ENCODE measurements at places on chromosomes 11 and 22.

- peak; percentile 12 for DNase-seq
Observed at GRCh38 chr11:70397336-70397982, 870 bp upstream of the CTTN start.

DNA sequence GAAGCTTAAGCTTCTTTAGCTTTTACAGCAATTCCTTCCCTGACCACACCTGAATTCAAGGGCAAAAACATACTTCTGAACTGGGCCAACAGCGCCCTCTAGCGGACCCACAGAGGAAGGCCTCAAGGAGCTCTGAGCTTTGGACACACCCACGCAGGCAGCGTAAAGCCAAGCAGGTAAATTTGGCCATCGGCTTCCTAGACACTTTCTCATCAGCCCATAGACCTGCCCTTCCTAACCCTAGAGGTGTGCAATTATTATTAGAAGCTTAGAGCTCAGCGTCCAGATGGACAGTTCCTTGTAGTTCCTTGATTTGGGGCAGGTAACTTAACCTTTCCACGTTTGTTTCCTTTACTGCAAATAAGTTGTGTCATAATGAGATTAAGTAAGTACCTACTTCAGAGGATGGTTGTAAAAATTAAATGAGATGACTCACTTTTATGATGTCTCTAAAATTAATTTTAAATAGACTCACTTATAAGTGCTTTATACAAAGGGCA is 25.7 kb upstream of the HMGXB4 start:
- DNase-seq = peak; percentile 78

- DNase-seq = no peak
Observed at GRCh38 chr11:6545917-6546605, 49.0 kb downstream of the DNHD1 start.

DNA sequence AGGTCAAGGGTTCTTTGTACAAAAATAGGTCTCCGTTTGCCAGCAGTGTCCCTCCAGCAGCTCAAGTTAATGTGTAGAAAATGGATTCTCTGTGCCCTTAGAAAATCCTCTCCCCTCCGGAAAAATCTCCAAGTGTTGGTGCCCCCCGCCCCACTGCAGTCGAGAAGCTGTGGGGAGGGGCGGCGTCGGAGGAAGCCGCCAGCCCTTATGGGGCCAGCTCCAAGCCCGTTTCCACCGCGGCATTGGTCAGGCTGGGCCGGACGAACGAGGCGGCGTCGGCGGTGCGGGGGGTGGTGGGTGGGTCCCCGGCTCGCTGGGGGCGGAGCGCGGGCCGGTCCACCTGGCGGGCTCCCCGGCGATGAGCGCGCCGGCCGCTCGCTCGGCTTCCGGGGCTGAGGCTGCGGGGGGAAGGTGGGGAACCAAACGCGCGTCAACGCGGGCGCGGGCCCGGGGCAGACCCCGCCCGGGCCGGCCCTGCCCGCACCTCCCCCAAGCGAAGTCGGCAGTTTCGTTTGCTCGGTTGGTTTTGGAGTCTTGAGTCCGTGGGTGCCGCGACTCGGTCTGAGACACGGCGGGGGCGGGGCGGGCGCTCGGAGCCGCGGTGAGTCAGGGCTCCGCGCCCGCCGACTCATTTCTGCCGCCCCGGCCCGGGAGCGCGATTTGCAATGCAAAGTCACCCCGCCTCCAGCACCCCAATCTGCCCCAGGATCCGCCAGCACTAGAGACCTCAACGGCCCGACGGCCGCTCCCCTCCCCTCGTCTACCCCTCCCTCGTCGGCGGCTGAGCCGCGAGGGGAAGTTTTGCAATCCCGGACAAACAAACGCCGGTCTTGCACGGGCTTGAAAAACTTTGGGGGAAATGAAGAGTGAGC is 1.4 kb downstream of the ASCL2 start:
- DNase-seq = peak; percentile 83

DNA sequence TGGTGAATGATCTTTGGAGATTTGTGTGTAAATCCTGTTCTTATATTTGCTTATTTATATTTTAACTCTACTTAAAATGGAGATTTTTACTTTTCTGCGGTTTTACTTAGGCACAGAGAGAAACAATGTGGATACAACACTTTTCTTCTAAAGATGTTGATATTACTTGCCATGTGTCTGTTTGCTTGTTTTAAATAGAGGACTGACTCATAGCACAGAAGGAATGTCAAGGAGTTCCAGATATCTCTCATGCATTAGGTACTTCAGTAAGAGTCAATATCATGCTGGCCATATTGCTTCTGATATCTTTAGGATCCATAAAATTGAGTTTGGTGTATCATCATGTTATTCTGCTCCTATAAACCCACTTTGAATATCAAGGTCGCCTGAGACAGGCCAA is 395.0 kb downstream of the OPCML start:
- DNase-seq = no peak

DNA sequence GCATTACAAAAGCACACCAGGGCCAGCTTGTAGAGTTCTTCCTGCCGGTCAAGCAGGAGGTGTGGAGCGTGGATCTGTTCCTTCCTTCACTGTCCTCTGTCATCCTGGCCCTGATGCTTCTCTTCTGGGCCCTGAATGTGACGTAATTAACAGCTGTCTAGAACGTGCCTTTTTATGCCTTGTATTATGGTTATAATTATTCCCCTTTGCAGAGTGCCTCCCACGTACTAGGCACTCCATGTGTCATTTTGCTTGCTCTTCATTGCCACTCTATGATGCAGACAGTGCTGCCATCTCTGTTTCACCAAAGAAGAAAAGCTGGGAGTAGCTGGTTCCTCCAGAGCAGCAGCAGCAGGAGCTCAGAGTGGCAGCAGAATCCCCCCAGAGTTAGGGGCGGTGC is 132.1 kb upstream of the TTC12 start:
- DNase-seq = no peak

- DNase-seq = no peak
Observed at GRCh38 chr11:120547811-120548681, 36.5 kb downstream of the GRIK4 start.

GRCh38 chr11:86593833-86594232 is 78.6 kb downstream of the ME3 start:
- no peak for DNase-seq

DNA sequence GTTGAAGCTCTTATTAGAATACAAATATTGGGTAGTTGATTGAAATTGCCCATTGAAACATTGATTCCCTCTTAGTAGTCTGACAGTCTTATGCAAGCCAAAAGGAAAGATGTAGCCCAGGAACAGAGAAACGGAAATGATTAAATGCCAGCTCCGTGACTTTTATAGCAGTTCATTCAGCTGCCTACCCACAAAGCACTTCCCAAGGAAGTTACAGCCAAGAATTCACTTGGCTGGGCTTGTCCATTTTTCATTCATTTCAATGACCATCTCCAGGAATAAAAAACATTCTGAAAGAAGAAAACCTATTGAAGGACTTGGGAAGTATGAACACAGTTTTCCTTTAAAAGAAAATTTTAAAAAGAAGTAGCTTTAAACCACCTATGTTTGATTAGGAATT is 62.0 kb downstream of the NCAM1 start:
- DNase-seq = no peak

- no peak for DNase-seq
Observed at GRCh38 chr22:49108636-49109315, 718.9 kb downstream of the BRD1 start.

DNA sequence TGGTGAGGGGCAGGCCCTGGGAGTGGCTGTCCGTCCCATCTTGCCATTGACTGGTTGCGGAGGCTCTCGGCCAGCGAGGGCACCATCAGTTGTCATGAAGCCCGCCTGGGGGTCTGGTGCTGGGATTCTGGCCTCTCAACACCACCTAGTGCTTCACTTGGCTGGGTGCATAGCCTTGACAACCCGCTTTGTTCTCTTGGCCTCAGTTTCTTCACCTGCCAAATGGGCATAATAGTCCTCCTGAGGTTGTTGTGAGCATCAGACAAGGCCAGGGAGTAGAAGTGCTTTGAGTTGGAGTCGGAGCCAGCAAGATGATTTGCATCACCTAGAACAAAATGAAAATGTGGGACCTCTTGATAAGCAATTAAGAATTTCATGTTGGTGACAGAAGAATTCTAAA is 1.5 kb upstream of the CACNA1I start:
- DNase-seq = no peak

All from activated naive CD8-positive, alpha-beta T cell treated with anti-CD3 and anti-CD28 coated beads, Interleukin-2, amount 50 U/mL, for 24 hours (primary cell).